D721Med (cell line): ENCODE measurements at places on chromosomes 12 and 14.

DNA sequence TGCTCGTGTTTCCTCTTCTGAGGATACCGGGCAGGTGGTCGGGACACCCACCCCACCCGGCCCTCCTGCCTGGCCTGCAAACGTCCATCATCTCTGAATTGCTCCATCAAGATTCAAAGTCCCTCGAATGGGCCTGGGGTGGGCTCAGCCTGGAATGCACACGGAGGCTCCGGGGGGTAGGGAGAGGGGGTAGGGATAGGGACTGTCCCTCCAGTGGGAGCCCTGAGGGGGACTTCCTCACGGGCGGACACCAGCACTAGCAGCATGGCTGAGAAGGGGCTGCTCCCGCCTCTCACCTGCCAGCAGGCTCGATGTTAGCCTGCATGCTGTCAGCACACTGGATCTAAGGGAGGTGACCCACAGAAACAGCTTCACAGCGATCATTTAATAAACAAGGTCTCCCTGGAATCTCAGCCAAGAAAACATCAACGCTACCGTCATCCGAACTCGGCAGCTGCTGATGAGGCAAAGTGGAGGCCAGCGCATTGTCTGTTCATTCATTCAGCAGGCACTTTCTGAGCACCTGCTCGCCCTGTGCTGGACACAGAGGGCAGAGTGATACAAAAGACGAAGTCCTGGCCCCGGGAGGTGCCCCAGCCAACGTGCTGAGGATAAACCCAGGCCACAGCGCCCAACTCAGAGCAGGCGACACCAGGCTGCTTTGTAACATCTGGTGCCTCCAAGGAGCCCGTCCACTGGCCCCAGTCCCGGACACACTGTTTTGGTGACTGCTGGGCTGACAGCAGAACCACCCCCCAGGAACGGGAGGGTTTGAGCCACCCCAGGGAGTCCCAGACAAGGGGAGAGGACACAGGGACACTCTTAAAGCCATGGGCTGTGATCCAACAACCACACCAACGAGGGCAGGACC lies 6.3 kb downstream of the TMEM179 start:
- no peak for DNase-seq

- no peak for DNase-seq
These were observed 35.6 kb downstream of the KRT76 start for GRCh38 chr12:52741375-52742195.

DNA sequence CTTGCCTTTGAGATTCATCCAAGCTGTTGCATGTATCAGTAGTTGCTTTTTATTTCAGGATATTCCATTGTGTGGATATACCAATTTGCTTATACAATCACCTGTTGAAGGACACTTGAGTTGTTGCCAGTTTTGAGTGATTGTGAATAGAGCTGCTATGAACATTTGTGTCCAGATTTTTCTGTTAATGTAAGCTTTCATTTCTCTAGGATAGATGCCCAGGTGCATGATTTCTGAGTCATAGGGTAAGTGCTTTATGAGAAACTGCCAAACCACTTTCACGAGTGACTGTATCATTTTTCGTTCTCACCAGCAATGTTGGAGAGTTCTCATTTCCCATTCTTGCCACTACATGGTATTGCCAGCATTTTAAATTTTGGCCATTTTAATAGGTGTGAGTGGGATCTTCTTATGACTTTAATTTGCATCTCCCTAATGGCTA lies 434.6 kb upstream of the RGS6 start:
- no peak for DNase-seq

DNA sequence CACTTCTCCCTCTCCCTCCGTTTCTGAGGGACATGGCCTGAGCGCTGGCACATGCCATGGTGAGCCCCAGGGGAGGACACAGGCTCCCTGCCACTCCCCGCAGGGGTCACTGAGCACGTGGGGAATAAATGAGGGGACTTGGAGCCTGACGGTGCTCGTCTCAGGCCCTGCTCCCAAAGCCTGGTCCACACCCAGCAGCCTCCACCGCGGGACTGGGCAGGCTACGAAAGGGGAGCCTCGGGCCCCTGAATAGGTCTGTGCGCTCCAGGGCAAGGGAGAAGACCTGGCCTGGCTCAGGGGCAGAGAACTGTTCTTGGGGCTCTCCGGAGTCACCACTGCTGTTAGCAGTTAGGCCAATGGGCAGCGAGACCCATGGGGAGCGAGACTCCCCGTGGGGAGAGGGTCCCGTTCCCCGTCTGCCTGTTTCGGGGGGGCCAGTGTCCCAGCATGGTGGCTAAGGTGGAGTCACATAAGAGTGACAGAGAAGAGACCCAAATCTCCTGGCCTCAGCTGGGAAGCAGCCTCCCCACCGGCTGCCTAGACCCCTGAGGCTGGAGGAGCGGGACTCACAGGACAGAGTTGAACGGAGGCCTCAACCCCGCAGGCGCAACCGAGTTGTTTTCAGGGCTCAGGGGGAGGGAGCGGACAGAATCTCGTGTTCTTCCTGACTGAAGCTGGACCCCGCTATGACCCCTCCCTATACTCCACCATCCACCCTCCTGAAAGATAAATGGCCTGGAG lies 329.8 kb upstream of the SFSWAP start:
- DNase-seq, result no peak

- no peak for DNase-seq
These were observed 21.7 kb downstream of the KCNK10 start for GRCh38 chr14:88301381-88301780.

DNA sequence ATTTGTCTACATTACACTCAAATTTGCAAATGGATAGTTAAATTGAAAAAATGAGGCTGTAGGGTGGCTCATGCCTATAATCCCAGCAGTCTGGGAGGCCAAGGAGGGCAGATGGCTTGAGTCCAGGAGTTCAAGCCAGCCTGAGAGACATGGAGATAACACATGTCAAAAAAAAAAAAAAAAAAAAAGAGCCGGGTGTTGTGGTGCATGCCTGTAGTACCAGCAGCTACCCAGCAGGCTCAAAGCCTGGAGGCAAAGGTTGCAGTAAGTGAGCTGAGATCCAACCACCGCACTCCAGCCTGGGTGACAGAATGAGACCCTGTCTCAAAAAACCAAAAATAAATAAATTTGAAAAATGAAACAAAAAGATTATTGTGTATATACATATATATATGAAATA lies 119.9 kb upstream of the MGAT4C start:
- no peak for DNase-seq

- no peak for DNase-seq
These were observed 203.0 kb downstream of the SNAPC1 start for GRCh38 chr14:61965030-61965745.
